ENCODE measurements at places on chromosomes 6 and 20.
A peak's percentile ranks its signal among the peaks of the same experiment; 100 is the strongest.

- DNase-seq: no peak
These were observed 19.3 kb upstream of the SCML4 start for GRCh38 chr6:107843400-107843799.

DNA sequence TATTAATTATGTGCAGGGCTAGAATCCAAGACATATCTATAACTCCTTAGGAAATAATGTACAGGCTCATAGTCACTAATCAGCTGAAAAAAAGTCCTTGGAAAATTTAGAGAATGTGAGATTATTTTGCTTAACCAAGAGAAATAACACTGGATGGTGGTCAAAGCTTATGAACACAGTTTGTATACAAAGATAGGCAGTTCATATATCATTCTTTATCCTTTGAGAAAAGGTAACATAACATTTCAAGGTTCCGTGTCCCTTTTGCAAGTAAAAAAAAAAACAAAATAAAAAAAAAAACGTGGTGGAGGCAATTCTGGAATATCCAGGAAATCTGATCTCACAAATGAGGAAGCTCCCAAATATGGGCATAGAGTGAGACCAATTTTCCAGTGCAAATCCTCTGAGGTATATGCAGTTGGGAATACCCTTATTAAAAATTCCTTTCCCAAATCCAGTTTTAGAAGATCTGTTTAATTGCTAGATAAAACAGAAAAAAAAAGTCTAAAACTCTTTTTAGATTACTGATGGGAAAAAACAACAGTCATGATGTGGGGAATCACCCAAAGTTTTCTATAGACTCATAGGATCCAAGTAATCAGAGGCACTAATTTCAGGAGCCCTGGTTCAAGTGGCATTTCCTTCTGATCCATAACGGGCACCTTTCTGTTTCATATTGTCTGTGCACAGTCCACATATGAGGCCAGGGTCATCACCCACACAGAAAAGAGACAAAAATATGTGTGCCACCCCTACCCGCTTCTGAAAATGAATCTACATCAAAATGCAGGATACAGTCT, 17.7 kb upstream of the TNFAIP3 start:
- no peak for DNase-seq

- DNase-seq: no peak
These were observed 131.0 kb upstream of the MLN start for GRCh38 chr6:33934731-33935270.

DNA sequence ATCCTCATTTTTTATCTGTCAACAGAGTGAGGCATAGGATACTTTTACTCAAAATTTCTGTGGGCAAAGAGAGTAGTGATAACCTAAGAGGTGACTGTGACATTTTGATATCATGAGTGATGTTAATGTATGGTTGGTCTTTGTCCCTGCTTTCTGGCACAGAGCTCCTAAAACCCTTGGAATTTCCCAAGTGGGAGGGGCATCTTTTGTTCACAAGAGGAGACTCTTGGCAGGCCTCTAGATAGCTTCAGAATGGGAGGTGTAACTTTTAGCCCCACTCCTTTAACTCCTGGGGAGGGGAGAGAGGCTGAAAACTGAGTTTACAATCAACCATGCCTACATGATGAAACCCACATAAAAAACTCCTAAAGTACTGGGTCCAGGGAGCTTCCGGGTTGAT, 527.8 kb downstream of the RFPL4B start:
- no peak for DNase-seq

GRCh38 chr20:54282625-54283024, 74.7 kb downstream of the PFDN4 start:
- no peak for DNase-seq

DNA sequence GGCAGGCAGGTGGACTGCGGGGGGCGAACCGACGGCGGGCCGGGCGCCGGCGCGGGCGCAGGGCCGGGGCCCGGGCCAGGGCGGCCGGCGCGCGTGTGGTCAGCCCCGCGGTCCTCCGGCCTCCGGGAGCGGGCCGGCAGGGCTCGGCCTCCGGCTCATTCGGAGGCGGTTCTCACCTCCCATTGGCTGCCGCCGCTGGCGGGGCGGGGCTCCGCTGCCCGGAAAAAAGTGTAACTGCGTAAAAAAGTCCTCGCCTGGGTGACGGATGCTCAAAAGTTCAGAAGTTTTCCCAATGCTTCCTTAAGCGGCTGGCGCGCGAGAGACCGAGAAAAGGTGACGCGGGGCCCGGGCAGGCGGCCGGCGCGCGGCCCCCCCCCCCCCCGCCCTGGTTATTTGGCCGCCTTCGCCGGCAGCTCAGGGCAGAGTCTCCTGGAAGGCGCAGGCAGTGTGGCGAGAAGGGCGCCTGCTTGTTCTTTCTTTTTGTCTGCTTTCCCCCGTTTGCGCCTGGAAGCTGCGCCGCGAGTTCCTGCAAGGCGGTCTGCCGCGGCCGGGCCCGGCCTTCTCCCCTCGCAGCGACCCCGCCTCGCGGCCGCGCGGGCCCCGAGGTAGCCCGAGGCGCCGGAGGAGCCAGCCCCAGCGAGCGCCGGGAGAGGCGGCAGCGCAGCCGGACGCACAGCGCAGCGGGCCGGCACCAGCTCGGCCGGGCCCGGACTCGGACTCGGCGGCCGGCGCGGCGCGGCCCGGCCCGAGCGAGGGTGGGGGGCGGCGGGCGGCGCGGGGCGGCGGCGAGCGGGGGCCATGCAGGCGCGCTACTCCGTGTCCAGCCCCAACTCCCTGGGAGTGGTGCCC, at the start of gene FOXC1:
TSS of gene FOXC1 (plus strand) at position 268 of the 849 bp plus-strand sequence. CDS start at position 799, 531 bp downstream.
- DNase-seq: peak; percentile 16

- no peak for DNase-seq
These were observed 259.9 kb downstream of the BMP7 start for GRCh38 chr20:57006411-57007170.

DNA sequence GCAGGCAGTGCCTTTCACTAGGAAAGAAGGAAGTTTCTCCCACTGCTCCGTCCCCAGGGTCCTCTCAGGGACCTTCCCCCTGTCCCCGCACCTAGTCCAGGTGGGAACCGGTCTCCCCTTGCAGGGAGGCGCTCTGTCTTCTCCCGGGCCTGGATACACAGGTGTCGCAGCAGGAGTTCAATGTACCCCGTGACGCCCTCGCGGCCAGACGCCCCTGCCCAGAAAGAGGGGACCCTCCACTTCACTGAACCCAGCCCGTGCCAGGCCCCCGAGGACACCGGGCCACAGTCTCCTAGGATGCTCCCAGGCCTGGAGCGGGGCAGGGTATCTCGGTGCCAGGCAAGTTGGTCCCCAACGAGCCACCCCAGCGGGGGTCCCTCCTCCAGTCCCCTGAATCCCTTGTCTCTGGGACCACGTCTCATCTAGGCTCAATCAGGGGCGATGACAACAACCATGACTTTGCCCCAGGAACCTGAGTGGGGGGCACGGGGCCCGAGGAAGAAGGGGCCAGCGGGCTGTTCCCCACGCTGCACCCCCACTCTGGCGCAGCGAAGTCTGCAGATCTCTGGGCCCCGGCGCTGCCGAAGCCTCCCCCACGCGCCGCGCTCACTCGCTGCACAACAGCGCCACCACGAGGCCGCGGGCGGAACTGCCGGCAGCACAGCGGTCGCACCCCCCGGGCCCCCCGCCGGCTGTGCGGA, 103.0 kb downstream of the EDN3 start:
- peak; percentile 46 for DNase-seq

- no peak for DNase-seq
These were observed 23.3 kb downstream of the NQO2 start for GRCh38 chr6:3022765-3023662.

DNA sequence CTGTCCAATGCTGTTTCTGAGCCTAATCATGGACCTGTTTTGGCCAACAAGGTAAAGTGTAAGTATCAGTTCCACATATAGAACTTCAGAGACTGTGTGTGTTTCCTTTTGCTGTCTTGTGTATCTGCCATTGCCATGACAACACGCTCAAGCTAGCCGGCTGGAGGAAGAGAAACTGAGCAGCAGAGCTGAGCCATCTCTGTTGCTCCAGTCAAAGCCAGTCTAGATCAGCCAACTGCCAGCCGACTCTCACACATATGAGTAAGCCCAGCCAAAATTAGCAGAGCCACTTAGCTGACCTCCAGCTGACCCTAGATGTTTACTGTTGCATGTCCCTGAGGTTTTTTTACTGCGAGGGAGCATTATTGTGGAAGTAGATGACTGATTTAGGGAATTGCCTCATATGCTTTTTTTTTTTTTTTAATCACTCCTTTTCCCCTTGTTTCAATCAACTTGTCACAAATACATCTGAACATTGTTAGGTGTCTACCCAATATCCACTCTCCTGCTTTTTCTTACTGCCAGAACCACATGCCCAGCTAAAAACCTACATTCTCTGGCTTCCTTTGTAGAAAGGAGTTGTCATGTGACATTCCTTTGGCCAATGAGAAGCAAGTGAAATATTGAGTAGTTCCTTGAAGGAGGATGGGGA, 304.3 kb upstream of the SUPT3H start:
- no peak for DNase-seq

- no peak for DNase-seq
These were observed 3.5 kb downstream of the C6orf132 start for GRCh38 chr6:42138630-42139619.

DNA sequence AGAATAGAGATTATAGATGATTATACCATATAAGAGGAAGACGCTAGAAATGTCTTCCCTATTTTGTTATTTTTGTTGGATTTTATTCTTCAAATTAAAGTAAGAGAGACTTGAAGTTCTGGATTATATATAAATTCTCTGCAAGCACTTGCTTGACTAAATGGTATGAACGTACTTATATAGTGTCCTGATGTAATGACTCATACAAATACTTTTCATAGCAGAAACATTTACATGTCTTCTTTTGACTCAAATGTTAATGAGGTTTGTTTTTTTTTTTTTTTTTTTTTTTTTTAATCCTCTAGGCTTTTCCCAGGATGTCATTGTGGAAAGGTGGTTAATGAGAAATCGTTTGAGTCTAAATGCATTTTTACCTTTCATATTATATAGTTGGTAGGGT, 55.0 kb downstream of the PDE7B start:
- no peak for DNase-seq

GRCh38 chr6:125197795-125198269, 44.3 kb downstream of the TPD52L1 start:
- DNase-seq: no peak

- no peak for DNase-seq
These were observed 727.3 kb downstream of the MAFB start for GRCh38 chr20:39961637-39962244.

GRCh38 chr6:163416557-163417253, 2.2 kb downstream of the QKI start:
- peak; percentile 50 for DNase-seq

- no peak for DNase-seq
These were observed 130.7 kb upstream of the SIM1 start for GRCh38 chr6:100595456-100595855.

- no peak for DNase-seq
These were observed 16.7 kb upstream of the GSTA3 start for GRCh38 chr6:52925919-52926792.

DNA sequence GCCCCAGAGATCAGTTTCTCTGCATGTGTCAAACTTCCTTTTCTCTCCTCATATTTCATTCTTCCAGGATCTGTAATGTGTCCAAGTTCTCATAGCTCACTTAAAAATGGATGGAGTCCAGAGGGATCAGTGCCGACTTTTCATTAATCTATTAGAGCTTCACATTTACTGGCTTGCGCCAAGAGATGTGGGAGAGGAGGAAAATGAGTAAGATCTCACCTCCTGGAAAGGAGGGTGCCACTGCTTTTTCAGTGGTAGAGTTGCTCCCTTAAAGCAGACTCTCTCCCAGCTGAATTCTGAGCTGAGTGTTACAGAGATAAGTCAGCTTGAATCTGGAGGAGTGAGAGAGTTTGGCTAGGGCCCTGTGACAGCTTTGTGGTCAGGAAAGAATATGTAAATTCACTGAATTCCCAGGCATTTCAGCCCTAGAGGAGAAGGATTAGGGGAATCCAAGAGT, 175.9 kb downstream of the SOX4 start:
- DNase-seq: no peak

DNA sequence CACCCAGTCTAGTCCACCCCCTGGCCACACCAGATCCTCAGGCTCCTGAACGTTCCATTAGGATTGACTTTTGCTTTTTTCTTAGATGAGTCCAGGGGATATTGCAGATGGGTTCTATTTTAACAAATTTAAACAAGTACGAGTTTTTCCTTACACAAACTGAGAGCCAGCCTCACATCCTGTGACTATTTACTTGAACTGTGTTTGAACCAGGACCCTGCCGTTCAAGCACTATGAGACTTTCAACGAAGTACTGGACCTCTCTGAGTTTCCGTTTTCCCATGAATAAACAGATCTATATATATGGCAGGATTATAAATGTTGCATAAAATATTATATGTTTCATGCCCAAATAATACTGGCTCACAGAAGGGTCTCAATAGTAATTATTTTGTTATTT, 1.4 kb upstream of the METTL24 start:
- DNase-seq: no peak

GRCh38 chr6:129416337-129416990, 293.5 kb downstream of the ARHGAP18 start:
- no peak for DNase-seq

DNA sequence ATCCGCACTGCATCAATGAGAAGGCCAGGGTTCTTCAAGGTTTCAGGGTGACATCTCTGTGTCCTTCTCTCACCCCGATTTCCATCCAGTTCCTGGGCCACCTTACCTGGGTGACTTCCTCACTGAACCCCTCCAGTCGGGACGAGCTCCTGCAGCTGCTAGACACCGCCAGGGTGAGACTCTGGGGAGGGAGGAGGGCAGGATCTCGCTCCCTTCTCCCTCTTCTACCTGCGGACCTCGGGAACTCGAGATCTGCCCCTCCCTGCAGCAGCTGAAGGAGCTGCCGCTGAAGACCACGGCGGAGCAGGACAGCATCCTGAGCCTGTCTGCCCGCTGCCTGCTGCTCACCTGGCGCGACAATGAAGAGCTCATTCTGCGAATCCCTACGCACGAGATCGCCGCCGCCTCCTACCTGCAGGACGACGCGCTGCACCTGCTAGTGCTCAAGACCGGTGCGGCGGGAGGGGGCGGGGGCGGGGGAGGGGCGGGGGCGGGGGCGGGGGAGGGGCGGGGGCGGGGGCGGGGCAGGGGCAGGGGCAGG, 7.5 kb downstream of the CCM2L start:
- peak; percentile 81 for DNase-seq

DNA sequence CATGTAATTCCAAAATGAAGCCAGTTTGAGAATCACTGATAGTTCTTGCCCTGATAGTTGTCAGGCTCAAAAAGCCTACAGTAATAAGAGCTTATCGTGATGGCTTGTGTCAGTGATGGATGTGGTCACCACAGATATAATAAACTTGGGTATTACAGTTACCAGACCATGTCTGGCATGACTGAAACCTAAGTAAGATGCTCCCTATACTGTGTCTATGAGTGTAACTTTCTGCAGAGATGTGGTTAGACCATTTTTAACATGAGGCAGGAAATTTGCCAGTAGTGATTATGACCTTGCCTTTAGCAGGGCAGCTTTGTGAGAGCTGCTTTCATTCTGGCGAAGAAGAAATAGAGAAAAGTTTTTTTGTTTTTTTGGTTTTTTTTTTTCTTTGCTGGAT, 90.2 kb downstream of the ANKS1A start:
- DNase-seq: no peak

Measured in NCI-H524 (cell line).